Esophagus squamous epithelium (tissue), 5 donors: ENCODE measurements at places on chromosomes 5 and 9.

DNA sequence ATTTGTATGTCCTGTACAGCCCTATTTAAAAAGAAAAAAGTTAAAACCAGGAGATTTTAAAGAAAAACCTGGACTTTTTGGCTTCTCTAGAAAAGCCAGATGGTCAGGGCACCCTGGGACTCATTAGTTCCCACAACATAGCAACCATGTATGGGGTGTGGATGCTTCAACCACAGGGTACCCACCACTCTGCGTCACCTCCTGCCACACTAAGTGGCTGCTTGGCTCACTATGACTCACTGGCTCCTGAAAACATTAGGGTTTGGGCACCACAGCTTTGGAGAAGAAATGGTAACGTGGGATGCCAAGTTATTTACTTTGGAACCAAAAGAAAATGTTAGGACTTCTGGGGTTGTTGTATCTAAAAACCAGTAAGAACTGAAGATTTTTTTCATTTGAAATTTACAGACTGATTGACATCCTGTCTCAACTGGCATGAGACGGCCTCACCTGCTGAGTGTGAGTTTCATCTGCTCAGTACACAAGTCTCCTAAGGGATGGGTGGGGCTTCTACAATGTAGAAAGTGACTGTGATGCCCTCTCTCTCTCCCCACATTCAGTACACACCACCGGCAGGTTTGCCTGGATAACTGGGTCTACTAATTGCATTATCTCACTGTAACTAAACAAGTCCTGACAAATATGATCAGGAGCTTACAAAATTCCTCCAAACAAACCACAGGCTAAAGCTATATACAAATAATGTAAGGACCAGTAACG is 103.9 kb downstream of the ESM1 start:
- no peak for DNase-seq

DNA sequence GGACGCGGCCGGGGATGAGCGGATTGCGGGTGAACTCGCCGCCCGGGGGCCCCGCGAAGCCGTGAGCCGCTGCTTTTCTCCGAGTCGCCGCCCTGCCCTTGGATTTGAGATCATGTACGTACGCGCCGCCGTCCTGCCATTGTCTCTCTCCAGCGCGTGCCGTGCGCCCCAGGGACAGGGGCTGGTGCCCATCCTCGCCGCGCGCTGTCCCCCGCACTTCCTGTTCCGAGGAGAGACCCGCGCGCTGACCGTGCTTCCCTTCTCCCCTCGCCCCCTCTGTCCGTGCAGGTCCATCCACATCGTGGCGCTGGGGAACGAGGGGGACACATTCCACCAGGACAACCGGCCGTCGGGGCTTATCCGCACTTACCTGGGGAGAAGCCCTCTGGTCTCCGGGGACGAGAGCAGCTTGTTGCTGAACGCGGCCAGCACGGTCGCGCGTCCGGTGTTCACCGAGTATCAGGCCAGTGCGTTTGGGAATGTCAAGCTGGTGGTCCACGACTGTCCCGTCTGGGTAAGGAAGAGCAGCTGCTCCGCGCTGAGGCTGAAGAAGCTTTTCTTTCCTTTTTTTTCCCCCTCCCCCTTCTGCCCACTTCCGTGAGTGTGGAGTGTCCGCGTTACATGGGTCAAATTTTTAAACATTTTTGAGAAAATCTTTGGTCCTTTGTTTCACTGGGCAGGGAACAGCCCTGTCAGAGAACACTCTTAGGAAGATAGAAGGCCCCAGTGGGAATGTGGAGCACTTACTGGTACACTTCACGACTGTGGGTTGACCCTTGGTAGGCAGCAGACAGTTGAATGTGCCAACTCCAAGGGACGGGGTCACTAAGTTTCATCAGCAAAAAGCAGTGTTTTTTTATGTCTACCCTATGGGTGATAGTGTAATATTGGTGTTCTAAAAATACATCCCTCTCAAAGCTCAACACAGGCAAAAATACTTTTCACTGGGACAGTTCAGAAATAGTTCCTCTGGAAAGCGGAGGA is 727 bp downstream of the RHOBTB3 start:
- no peak for DNase-seq

DNA sequence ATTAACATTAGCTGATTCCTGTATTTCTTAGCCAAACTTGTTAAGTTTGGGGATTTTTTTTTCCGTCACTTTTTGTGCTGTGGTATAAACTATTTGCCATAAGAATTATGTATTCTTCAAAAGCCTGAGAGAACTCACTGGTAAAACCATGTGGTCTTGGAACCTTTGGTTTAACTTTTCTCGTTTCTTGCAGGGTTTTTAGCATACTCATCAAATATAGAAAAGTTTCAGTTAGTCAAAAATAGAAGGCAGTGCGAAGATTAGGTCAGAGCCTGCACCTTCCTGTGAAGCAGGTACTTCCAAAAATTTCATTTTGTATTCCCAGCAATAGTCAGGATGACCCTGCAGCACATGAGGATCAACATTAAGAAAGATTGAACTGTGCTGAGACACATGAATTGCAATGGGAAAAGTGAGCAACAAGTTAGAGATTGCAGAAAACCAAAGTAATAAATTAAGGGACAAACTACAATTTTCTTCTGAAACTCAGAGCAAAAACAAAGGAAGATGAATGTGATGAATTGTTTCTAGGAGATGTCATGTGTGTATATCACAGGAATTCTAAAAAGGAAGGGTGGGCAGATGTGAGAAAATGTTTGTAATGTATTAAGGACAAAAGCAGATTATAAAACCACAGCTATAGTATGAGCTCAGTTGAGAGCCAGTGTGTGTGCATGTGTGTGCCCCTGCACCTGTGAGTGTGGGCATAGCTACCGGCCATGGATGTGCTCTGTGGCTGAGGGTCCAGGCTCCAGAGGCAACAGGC is 102.2 kb downstream of the ANGPTL2 start:
- DNase-seq: no peak

DNA sequence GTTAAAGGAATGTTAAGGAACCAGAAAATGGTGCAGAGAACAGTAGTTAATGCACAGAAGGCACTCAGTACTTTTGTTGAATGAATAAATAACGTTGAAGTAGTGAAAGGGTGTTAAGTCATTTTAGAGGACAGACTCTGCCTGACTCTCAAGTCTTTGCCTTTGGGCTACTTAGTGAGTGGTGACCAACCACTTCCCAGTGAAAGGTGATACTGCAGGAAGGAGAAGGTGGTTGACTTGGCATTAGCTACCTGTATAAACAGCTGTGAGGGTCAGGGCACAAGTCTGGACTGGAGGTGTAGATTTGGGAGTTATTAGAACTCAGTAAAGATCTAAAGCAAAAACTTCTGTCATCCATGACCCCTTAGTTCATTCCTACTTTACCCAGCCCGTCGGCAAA is 4.9 kb upstream of the SHB start:
- no peak for DNase-seq

- DNase-seq: no peak
These were observed 27.5 kb downstream of the B4GALT1 start for GRCh38 chr9:33139421-33140228.

DNA sequence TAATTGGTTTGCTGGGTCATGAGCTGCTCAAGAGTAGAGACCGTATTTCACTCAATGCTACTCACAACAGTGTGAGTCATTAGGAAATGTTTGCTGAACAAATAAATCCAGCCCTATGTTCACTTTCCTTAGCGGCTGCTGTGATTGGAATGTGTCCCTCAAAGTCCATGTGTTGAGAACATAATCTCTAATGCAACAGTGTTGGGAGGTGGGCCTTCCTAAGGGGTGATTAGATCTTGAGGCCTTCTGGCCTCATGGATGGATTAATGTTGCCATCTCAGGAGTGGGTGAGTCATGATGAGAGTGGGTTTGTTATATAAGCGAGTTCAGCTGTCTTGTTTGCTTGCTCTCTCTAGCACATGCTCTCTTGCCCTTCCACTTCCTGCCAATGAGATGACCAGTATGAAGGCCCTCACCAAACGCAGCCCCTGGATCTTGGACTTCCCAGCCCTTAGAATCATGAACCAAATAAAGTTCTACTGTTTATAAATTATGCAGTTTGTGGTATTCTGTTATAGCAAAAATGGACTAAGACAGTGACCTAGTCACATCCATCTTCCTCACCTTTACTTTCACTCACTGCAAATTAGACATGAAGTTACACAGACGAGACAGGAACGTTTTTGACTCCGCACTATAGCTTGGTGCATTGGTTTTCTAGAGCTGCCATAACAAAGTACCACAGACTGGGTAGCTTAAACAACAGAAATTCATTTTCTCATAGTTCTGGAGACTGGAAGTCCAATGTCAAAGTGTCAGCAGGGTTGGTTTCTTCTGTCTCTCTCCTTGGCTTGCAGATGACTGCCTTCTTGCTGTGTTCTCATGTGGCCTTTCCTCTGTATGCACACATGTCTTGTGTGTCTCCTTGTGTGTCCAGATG is 50.9 kb upstream of the FAM169A start:
- no peak for DNase-seq

- no peak for DNase-seq
These were observed 8.5 kb upstream of the MGAT1 start for GRCh38 chr5:180810959-180811622.

DNA sequence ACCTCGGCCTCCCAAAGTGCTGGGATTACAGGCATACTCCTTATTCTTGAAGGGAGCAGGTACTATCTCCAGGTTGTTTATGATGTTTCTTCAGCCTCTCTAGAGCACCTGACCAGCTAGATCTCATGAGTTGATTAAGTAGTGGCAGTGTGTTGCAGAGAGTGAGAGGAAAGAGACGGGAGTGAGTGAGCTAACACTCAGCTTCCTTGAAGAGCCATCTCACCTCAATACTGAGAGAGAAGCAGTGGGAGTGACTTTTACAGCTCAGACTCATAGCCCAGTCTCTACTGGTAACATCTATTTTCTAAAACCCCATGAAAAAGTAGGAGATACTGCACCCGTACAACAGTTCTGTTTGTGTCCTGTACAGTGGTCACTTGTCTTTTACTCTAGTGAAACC is 43.9 kb upstream of the RUSC2 start:
- no peak for DNase-seq

DNA sequence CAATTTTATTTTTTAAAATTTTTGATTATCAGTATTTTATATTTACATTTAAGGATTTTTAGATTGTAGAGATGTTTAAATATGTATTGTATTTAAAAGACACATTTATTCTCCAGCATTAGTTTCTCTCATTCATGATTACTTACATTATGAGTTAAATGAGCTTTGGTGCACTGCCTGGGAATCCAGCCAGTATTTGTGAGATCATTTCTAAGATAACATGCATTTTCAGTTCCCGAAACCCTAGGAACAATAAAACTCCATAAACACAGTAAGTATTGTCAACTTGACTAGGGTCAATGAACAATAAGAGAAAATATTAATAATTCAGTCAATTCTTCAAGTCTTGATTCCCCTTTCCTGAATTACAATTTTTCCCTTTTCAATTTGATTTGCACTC is 403.3 kb downstream of the PLK2 start:
- DNase-seq: no peak

DNA sequence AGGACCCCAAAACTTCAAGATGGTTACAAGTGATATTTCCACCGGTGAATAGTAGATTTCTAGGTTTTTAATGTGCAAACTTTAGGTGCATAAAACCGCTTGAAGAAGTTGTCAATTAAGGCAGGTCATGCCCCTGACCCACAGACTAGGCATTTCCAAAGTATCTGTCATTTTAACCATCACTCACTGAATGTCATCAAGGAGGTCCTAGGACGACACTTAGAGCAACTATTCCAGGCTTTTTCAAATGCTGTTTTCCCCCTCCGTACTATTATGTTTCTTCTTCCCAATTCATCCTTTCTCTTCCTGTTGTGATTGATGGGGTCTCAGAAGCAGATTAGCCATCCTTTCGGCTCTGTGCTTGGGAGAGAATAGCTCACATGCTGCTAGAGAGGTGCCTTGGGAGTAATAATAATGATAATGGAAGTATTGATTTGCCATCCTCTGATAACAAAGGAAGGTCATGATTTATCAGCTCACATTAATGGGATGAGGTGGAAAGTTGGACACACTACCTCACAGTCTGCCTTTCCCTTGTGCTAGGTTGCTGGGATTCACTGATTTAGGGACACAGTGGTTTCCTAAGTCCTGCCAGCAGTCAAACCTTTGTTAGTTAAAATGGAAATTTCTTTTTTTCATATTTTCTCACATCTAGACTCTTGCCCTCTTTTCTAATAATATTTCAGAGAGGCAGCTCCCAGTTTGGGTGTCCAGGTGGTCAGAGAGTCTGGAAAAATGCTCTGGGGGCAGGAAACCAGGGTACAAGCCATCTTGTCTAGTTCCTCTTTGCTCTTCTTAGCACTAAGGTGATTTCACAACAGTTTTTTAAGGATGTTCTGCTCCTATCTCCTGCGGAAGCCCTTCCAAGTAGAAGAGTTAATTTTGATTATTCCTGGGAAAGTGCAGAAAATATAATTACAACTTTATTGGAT is 67.0 kb downstream of the PTTG1 start:
- no peak for DNase-seq

DNA sequence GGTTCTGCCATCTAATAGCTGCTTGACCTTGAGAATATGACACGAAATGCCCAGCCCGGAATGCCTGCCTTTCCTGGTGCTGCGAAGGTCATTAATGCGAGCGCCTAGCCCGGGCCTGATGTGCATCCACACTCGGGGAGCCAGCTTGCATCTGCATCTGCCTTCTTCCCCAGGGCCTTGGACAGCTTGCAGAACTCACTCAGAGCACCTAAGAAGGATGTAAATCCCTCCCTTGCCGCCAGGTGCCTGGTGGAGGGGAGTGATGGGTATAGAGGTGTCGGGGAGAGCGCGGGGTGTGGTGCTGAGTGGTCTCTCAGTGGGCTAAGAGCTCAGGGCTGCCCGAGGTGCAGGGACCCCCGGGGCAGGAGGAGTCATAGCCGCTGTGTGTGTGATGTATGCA is 127.2 kb downstream of the MRPL36 start:
- DNase-seq: no peak

- no peak for DNase-seq
These were observed 386.9 kb downstream of the RAB3C start for GRCh38 chr5:58969795-58970194.

DNA sequence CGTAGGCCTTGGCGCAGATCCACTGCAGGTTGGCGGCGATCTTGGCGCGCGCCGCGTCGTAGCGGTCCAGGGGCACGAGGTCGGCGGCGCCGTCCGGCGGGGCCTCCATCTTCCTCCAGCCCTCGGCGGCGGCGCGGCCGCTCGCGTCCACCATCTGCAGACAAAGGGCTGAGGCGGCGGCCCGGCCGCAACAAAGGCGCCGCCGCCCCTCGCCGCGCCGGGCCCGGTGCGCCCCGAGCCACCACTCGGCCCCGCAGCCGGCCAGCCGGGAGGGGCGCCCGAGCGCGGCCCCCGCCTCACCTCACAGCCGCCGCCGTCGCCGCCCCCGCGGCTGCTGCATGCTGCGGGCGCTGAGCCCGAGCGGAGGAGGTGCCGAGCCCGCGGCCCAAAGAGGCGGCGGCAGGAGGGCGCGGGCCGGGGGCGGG is 328 bp downstream of the CAMSAP1 start:
- no peak for DNase-seq

DNA sequence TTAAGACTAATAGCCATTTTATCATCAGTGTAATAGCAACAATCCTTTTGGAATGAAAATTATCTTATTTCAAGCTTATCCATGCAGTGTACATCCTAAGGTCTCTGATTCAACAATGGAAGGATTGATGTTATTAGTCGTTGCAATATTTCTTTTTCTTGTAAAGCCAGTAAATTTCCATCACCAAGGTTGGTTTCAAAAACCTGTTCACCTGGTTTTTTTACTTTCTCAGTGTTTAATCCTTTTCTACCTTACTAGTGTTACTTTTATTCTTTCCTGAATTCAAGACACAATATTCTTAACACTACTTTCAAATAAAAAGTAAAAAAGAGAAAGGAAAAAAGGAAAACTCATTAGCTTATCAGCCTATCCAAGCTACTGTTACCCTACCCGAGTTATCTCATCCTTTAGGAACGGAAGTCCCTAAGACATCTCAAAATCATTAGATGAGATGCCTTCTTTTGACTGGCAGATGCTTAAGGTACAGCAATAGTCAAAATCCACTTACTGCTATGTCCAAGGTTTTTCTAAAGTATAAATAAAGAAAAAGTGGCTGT is 5.4 kb downstream of the ZFR start:
- DNase-seq: no peak
